ENCODE measurements at places on chromosomes 6 and 20. TPM values are rescaled to one million over a fixed set of nuclear protein-coding genes. Genes with fewer than 3 reads are reported as not detected.

The SRPK1 gene
- total RNA-seq: 95.2 TPM

The SOBP gene
- total RNA-seq: 0.17 TPM

The NCR2 gene
- total RNA-seq: not detected

The SAMD5 gene
- total RNA-seq: 1.2 TPM

The LY6G6F gene
- total RNA-seq: not detected

The MCCD1 gene
- not detected for total RNA-seq

The SPEF1 gene
- total RNA-seq: 2.0 TPM

DNA sequence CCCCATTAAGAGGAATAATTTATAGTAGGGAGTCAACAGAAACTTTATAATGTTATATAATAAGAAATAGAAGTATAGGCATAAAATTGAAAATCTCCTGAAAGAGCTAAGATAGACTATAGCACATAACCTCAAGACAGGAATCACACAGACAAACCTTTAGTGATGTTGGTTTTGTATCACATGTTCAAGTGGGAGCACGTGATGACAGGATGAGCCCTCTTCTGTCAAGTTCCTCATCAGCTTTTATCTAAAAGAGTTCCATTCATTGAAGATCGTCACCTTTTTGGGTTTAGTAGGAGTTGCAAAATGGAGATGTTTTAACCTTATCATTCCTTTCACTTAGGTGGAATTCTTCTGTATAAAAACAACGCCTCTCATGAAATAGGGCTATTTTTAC is 127.0 kb downstream of the MCHR2 start:
- no peak for DNase-seq

- no peak for DNase-seq
Measured at GRCh38 chr20:36113036-36113435, 41.5 kb upstream of the EPB41L1 start.

- peak; percentile 92 for DNase-seq
Measured at GRCh38 chr6:28673787-28674671, 148.3 kb downstream of the GPX5 start.

- DNase-seq: peak; percentile 80
Measured at GRCh38 chr6:35973670-35974222, 50.7 kb downstream of the SLC26A8 start.

- peak; percentile 56 for DNase-seq
Measured at GRCh38 chr6:22737331-22737730, 168.0 kb downstream of the HDGFL1 start.

- DNase-seq: peak; percentile 21
Measured at GRCh38 chr6:108250240-108250866, 10.5 kb downstream of the SNX3 start.

- DNase-seq: peak; percentile 28
Measured at GRCh38 chr20:40993794-40994540, 34.7 kb upstream of the TOP1 start.

- DNase-seq: no peak
Measured at GRCh38 chr6:107862383-107862782, 38.3 kb upstream of the SCML4 start.
